HepG2 (cell line): ENCODE measurements at places on chromosomes 6 and 20.

DNA sequence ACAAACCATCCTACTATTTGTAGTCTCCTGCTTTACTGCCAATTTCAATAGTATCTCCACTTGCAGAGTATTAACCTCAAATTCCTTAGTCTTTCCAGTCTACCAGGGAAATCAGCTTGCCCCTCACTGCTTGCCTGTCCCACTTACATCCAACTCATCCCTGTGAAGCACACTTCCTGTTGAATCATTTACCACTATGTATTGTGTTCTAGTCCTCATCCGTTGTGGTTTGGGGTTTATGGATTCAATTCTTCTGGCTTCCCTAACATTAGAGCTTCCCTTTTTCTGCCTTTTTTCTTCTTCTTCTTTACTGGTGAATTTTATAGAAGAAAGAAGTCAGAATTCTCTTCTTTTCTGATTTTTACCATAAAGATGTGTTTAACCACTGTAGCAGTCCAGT lies 5.1 kb upstream of the TXLNB start:
- H3K36me3 ChIP-seq, result no peaks in the 10 kb centered on the region
- H3K27me3 ChIP-seq, result no peaks in the 10 kb centered on the region
- H3K4me1 ChIP-seq, result no peaks in the 10 kb centered on the region
- no peak overlapping the region for H3K27ac ChIP-seq
- DNase-seq, result no peak

DNA sequence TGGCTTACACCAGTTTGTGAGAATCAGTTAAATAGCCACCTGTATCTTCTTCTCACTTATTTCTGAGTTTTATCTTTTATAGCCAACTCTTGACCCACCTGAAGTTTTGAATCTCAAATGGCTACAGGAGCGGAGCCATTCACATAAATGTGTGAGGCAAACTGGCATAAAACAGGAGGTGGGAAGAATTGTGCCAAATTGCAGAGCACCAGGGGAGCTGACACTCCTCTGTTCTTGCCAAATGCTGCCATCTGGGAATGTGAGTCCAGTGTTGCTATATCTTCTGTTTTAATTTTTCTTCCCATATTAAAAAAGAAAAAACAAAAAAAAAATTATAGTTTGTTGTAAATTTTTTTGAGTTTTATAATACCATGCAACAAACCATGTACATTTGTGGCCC lies 17.0 kb upstream of the RNF146 start:
- H3K27me3 ChIP-seq, result no peaks in the 10 kb centered on the region
- H3K4me3 ChIP-seq, result no peak overlapping the region
- H3K27ac ChIP-seq, result no peak overlapping the region
- DNase-seq, result no peak
- no peaks in the 10 kb centered on the region for H3K36me3 ChIP-seq
- no peaks in the 10 kb centered on the region for H3K4me1 ChIP-seq

- peaks cover 7% of the 10 kb centered on the region for H3K36me3 ChIP-seq
- no peak overlapping the region for H3K27ac ChIP-seq
- H3K4me1 ChIP-seq, result no peaks in the 10 kb centered on the region
- H3K4me3 ChIP-seq, result no peak overlapping the region
Measured at GRCh38 chr6:163554663-163555062, 140.1 kb downstream of the QKI start.

GRCh38 chr20:46215913-46216707 lies 92.2 kb downstream of the CDH22 start:
- peak; percentile 55 for DNase-seq
- H3K4me1 ChIP-seq, result no peaks in the 10 kb centered on the region
- H3K36me3 ChIP-seq, result no peaks in the 10 kb centered on the region
- no peak overlapping the region for H3K27ac ChIP-seq
- peaks cover 44% of the 10 kb centered on the region for H3K27me3 ChIP-seq

DNA sequence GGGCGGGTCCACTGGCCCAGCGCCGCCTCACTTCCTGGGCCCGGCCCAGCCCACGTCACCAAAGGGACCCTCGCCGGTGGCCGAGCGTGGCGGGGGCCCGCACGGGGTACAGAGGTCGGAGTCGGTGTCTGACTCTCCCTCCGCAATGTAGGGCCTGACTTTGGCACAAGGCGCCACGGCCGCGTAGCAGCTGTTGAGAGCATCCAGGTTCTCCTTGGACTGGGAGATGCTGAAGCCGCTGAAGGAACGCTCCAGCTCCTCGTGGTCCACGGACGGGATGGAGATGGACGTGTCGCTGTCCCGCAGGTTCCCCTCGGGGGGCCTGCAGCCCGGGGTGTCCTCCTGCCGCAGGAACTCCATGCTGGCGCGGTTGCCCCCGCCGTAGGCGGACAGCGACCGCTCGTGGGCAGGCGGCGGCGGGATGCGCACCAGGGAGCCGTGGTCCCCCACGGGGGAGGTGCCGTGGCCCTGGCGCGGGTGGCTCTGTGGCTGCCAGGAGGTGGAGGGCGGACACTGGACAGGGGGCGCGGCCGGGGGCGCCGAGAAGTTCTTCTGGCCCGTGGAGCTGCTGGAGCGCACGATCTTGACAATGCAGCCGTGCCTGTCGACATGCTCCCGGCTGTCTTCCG lies 45.6 kb upstream of the CHRNA4 start:
- H3K4me1 ChIP-seq, result no peaks in the 10 kb centered on the region; the same call in 1 of the 2 replicates
- no peak for DNase-seq
- no peaks in the 10 kb centered on the region for H3K36me3 ChIP-seq
- no peak overlapping the region for H3K4me3 ChIP-seq
- peaks cover 94% of the 10 kb centered on the region for H3K27me3 ChIP-seq

- H3K27me3 ChIP-seq, result no peaks in the 10 kb centered on the region; the same call in 1 of the 3 replicates
- peaks cover 31% of the 10 kb centered on the region for H3K4me1 ChIP-seq
- no peaks in the 10 kb centered on the region for H3K36me3 ChIP-seq
Measured at GRCh38 chr6:145815309-145816274, 997 bp upstream of the FBXO30 start.
